ENCODE measurements at places on chromosomes 5 and 9.

DNA sequence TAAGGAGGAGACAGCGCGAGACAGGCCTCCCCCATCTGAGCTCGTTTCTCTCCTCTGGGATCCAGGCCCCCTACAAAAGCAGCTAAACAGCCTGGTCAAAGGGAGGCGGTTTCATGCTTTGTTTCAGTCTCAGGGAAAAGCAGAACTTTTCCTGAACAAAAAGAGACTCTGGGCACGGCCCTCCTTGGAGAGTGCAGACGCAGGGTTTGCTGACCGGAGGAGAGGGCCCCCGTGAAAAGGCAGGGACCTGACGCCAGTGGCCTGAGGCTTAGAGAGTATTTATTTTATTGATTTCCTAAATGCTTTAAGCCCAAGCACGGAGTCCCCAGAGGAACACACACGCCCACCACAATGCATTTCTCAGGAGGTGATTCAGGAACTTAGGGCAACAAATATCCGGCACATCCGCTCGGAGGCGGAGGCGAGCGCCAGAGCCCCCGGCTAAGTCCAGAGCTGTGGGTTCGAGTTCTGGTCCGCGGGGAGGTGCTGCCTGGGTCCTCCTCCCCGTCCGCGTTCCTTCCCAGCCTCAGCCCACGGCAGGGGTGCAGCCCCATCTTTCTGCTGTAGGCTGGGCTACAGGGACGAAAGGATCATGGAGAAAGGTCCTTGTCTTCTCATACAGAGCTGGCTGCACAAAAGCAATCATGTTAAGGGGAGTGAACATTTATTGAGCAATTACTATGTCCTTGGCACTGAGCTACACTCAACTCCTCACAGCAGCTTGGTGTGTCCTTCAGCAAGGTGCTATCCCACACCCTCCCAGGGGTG is 40.0 kb downstream of the PTGES start:
- no peak for DNase-seq

GRCh38 chr5:7916171-7916804 is 47.3 kb downstream of the MTRR start:
- no peak for DNase-seq

GRCh38 chr5:135373736-135374515 is 25.1 kb downstream of the MACROH2A1 start:
- no peak for DNase-seq

- no peak for DNase-seq
Observed at GRCh38 chr9:25960178-25960577, 281.9 kb upstream of the TUSC1 start.

- DNase-seq = no peak
Observed at GRCh38 chr5:126619781-126620180, 19.0 kb downstream of the PHAX start.

DNA sequence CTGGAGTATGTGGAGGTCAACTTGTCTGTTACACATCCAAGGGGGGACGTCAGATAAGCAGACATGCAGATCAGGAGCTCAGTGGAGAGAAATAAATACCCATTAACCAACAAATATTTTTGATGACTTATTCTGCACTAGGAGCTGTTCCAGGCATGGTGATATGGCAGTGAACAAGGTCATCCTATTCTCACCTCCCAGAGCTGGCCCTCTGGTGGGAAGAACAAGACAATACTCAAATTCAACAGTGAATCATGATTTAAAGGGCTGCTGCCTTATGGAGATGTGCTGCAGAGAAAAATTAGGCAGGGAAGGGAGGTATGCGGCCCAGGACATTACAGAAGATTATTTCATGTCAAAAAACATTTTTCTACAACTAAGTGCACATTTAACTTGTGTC is 36.5 kb downstream of the SYK start:
- DNase-seq = no peak

GRCh38 chr5:107935645-107936044 is 264.9 kb upstream of the EFNA5 start:
- no peak for DNase-seq
